ENCODE measurements at places on chromosomes 6 and 20.

DNA sequence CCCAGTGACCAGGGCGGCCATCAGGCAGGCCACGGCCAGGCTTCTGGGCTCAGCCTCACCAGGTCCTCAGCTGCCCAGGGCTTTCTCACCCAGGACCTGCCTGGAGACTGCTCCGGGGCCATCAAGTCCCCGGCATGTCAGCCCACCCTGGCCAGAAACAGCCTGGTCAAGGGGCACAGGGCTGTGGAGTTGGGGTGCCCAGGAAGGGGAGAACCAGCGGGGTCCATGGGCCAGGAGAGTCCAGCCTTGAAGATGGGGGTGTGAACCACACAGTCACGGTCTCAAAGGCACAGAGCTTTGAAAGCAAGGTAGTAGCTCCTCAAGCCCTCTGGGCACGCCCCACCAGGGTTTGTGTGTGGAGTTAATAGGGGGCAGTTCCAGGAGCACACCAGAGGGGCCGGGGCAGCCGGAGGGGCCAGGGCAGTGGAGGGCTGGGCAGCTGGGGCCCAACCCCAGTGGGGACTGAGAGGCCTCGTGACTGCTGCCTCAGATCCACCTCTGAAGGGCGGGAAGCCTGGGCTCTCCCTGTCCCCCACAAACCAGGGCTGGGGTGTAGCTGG, 48.0 kb upstream of the BHLHE23 start:
- no peak for DNase-seq

GRCh38 chr6:161443848-161444247, 170.0 kb upstream of the AGPAT4 start:
- no peak for DNase-seq

GRCh38 chr6:137878029-137878428, 11.0 kb downstream of the TNFAIP3 start:
- DNase-seq: no peak

- no peak for DNase-seq
Measured at GRCh38 chr6:127458817-127459216, 372 bp downstream of the KIAA0408 start.

DNA sequence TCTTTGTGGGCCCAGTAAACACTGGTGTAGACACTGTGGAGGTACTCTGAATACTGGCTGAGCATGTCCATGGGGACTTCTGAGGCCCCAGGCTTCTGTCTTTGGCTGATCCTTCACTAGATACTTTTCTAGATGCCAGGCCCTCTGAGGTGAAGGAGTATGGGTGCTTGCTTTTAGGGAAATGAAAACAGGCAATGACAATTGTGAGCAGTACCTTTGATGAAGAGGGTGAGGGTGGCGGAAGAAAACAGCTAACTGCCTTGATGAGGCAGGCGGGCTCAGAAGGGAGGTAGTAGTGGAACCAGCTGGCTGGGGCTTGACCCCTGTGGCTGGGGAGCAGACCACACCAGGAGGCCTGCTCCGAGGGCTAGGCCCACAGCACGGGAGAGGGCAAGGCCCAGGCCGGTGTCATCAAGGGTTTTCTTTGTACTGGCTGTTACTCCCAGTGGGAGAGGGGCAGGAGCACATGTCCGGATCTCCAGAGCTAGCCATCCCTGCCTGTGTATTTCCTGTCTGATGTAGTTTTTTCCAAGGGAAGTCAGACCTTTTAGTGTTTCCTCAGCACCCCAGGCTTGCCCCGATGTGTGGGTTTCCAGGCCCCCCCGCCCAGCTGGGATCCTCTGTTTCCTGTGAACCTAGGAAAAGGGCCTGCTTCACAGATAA, 3.9 kb downstream of the PLCG1 start:
- no peak for DNase-seq

GRCh38 chr20:46826343-46826984, 68.2 kb upstream of the EYA2 start:
- no peak for DNase-seq

- no peak for DNase-seq
Measured at GRCh38 chr6:1028723-1029122, 283.2 kb upstream of the FOXQ1 start.

GRCh38 chr6:82385102-82385501, 21.5 kb downstream of the TPBG start:
- no peak for DNase-seq

DNA sequence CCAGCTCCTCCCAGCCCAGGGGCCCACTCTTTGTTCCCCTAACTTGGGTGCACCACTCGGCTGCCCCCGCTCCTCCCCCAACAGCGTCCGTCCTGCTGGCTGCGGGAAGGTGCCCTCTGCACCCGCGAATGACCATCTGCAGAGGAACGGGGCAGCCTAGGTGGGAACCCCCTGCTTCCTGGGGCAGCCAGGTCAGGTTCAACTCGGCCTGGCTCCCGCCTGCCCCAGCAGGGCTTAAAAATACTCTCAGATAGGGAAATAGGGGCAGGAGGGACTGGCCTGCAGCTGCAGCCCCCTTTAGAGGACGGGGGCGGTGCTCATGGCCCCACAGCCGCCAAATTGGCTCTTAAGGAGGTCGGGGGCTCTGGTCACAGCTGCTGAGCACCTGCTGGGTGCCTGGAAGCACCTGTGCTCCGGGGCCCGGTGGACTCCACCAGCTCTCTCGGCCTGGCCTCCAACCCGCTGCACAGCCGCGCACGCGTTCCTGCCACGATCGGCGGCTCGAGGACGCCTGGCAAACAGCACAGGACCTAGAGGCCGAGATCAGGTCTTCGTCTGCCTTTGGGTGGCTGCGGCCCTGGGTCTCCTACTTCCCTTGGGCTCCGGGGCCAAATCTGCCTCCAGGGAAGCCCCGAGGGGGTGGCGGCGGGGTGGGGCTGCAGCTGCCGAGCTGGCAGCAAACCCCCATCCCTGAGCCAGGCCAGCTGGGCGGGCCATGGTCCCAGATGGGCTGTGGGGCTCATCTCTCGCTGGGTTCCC, 700 bp upstream of the LAMA5 start:
- DNase-seq: no peak

DNA sequence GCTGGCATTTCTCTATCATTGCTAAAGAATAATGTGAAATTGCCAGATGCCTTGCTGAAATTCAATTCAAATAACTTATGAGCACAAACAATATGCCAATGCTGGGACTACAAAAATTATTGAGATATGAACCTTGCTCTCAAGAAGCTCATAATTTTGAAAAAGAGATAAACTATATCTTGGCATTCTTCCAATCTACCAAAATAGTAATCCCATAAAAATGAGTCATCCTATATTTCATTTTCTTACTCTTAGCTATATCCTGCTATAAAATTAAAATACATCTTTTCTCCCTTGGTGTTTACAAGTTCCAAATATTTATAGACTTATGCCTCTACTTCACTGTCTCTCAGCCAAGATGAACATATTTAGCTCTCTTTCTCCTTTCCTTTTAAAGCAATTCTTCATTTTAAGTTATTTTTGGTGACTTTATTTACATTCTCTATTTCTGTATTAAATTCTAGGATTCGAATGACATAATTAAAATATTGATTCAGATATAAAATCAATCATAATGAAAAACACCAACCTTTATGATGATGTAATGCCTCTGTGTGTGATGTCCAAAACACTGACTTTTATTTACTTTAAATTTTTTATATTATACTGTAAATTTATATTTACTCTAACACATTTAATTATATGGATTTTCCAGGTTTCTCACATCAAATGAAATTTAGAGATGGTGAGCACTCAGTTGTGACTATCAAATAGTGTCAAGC, 152.6 kb downstream of the CDK19 start:
- DNase-seq: no peak

DNA sequence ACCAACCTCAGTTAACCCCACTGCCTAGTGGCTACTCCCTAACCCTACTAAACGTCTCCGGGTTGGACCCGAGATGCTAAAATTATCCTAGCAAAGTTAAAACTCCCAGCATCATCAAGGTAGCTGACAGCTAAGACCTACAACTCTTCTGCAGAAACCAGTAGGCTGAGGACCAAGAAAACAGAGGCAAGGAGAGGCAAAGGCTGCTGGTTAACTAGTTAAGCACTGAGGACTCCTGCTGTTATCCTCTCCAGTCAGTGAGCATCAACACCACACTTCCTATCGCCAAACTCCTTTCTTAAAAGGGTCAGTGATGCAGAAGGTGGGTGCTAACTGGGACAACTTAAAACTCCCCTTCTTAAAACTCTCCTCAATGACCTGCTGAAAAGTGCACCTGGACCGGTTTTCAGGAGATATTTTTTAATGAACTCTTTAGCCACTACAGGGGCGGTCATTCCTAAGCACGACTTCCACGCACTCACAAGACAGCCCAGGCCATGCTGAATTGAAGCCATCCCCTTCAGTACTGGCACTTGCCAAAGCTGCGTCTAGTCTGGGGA, 1.7 kb downstream of the TRERF1 start:
- DNase-seq: no peak

DNA sequence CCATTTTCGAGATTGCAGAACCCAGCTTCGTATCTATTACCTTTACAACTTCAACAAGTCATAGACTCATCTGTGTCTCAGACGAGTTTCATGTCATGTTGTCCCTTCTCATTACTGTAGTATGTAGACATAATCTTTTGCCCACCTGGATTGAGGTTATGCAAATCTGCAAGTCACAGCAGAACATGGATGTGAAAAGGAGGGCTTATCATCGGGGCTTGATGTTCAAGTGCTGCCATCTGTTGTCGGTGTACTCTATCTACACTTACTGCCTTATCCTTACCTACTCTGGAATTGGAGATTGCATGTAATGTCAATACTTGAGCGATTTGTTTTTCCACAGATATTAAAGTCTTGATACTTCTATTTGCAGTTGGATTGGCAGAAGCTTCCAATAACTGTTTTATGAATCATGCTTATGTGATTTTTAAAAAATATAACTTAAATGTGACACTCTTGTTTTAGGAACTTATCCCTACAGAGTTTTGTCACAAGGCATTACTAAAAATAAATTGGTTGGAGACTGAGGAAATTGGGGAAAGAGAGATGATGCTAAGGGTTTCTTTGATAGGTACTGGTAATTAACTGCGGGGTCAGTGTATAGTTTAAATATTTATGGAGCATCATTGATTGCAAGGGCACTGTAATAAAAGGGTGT, 3.0 kb upstream of the GOPC start:
- peak; percentile 21 for DNase-seq

- no peak for DNase-seq
Measured at GRCh38 chr6:129818251-129818650, 42.9 kb downstream of the TMEM244 start.

GRCh38 chr20:55273149-55273548, 732.2 kb downstream of the CBLN4 start:
- DNase-seq: no peak

DNA sequence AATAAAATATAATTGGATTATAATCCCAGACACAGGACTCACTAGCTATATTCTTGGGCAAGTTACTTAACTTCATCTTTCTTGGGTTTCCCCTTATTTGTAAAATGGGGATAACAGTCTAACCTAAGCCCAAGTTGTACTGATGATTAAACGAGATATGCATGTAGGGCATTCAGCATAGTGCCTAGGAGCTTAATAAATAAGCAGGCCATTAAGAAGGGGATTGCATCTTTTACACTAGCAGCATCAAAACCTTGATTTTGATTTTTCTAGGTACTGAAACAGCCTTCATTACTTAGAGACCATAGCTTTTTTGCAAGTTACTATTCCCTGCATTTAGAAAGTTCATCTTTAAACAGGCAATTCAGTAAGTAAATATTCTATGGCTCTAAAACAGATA, 2.2 kb upstream of the QKI start:
- DNase-seq: no peak

DNA sequence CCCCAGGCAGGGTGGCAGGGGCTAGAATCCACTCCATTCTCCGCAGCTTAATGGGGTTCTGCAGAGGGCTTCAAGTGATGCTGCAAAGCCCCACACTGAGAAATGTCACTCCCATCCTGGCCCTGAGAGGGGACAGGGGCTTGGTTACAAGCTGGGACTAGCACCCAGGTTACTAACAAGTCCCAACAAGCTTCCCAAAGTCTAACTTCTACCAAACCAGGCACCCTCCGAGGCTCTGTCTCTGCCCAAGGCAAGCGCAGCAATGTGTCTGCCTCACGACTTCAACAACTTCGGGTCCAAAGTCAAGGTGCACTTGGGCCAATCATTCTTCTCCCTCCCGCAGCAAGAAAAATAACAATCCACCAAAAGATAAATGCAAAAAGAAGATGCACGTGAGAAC, 45.6 kb downstream of the NFATC2 start:
- DNase-seq: no peak

DNA sequence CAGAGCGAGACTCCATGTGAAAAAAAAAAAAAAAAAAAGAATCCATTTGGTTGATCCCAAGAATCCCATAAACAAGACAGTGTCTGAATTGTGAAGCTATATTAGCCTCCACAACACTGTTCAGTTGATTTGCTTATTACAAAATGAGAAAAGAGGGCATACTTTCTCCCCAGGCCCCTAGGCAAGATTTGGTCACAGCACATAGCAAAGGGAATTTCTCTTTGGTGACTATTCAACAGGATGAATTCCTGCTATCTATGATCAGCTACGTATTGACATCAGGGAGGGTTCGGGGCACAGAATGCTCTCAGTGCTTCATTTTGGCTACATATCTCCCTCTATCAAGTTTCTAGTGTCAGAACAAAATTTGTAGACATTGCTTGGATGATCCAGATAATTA, 20.2 kb upstream of the SLC22A3 start:
- DNase-seq: no peak

DNA sequence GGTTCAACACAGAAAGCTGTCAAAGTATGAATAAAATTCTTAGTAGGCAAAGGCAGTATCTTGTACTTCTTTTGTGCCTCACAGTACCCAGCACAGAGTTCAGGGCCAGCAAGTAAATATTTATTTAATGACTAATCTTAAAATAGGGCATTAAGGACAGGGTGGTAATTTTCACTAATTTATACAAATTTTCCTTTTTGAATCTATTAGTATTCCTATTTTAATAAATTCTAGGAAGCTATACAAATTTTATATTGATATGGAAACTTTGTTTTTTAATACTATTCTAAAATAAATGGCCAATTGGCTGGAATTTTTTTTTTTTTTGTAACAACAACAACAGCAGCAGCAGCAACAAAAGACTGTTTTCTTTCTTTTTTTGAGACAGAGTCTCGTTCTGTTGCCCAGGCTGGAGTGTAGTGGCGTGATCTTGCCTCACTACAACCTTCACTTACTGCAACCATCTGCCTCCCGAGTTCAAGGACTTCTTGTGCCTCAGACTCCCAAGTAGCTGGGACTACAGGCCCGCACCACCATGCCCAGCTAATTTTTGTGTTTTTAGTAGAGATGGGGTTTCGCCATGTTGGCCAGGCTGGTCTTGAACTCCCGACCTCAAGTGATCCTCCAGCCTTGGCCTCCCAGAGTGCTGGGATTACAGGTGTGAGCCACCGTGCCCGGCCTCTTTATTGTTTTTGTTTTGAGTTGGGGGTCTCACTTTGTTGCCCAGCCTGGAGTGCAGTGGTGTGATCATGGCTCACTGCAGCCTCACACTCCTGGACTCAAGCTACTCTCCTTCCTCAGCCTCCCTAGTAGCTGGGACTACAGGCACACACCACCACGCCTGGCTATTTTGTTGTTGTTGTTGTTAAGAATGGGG, 85.2 kb downstream of the FKBP5 start:
- no peak for DNase-seq

GRCh38 chr6:89503641-89504040, 70.7 kb downstream of the ANKRD6 start:
- DNase-seq: no peak

GRCh38 chr20:3854462-3854871, 7.8 kb downstream of the MAVS start:
- DNase-seq: no peak
